ENCODE measurements at places on chromosomes 3 and 15. TPM values are rescaled to one million over a fixed set of nuclear protein-coding genes. Genes with fewer than 3 reads are reported as not detected.

DNA sequence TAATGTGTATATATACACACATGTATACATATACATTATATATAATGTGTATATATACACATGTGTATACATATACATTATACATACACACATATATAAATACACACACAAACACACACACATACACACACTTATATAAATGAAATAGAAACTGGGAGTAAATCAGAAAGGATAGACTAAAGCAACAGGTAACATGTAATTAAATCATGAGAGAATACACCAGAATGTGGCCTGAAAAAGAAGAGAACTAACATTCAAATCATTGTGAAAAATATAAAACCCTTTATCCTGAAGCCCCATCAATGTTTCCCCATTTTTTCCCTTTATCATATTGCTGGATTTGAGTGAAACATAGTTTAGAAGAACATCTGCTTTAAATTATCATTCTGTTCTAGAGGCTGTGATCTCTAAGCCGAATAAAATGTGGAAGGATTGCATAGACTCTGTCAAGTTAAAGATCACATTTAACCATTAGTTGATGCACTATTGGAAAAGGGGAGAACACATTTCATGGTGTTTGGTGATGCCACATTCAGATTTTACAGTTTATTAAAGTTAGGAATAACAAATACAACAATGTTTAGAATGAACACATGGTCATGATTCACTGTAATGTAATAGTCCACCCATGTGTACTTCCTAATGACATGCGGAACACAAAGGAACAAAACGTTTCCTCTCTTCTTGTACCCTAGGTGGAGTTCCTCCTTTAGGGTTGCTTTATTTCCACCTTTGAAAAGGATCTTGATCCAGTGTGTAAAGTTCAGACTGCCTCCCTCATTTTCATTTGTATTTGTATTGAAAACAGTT lies 12.5 kb upstream of the THRB start:
- H3K36me3 ChIP-seq: no peaks in the 10 kb centered on the region
- no peak for DNase-seq
- H3K27me3 ChIP-seq: no peaks in the 10 kb centered on the region

DNA sequence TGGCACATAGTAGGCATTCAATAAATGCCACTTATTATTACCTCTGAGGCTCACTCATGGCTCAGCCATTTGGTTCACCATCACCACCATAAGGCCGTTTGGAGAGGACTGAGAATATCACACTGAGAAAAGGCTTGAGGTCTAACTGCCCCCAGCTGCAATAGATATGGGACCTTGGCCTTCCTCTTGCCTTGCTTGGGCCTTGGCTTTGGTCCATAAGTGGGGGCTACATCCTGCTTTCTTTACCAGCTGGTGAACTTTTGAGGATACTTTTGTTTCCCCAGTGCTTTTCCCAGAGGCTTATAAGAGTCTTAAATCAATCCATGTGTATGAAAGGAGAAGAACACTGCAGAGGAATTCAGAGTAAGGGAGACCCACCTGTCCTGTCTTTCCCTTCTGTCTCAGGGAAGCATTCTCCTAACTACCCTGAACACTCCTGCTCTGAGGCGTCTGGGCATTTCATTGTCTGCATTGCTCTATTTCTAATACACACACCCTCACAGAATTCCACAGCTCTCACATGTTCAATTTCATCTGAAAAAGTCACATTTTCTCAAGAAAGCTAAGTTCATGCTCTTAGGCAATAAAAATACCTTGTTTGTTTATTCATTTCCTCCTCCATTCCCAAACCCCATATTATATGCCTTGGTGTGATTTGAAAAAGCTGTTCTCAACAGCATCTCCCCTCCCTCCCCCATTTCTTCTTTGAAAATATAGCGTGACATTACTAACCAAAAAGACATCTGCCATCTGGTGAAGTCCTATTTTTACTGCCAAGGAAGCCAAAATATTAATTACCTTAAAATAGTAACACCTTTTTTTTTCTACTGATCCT lies 22.5 kb upstream of the KCNMB2 start:
- no peaks in the 10 kb centered on the region for H3K36me3 ChIP-seq
- no peak for DNase-seq
- no peak overlapping the region for H3K27ac ChIP-seq
- H3K4me3 ChIP-seq: no peak overlapping the region
- peaks cover 3% of the 10 kb centered on the region for H3K4me1 ChIP-seq
- H3K27me3 ChIP-seq: no peaks in the 10 kb centered on the region

- no peak for DNase-seq
- H3K4me1 ChIP-seq: no peaks in the 10 kb centered on the region
- no peaks in the 10 kb centered on the region for H3K27me3 ChIP-seq
- no peaks in the 10 kb centered on the region for H3K36me3 ChIP-seq
- no peak overlapping the region for H3K27ac ChIP-seq
- H3K4me3 ChIP-seq: no peak overlapping the region
Measured at GRCh38 chr3:13972679-13973379, 93.0 kb upstream of the WNT7A start.

ACTC1 gene
- polyA plus RNA-seq: not detected

GRCh38 chr15:94930960-94931359 lies 699.6 kb downstream of the MCTP2 start:
- no peaks in the 10 kb centered on the region for H3K27me3 ChIP-seq
- H3K4me3 ChIP-seq: no peak overlapping the region
- H3K27ac ChIP-seq: no peak overlapping the region

DNA sequence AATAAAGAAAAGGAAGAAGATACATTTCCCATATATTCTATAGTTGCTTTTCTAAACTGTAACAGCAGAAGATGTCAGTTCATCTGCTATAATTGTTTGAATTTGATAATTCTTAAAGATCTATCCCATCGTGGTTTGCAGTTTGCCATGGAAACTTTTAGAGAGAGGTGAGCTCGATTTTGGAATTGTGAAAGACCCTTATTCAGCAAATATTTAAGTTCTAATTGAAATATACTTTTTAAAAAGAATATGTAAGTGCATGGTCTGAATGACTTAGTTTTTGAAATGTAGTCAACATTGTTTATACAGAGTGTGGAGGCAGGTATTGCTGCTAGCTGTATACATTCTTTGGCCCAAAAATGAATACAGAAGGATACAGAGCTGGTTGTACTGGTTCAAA lies 127.7 kb downstream of the PDE8A start:
- H3K4me1 ChIP-seq: no peaks in the 10 kb centered on the region
- no peak overlapping the region for H3K4me3 ChIP-seq
- H3K36me3 ChIP-seq: peaks cover 9% of the 10 kb centered on the region
- DNase-seq: no peak

GRCh38 chr3:184873141-184873540 lies 61.2 kb downstream of the VPS8 start:
- no peak overlapping the region for H3K4me3 ChIP-seq
- H3K27ac ChIP-seq: no peak overlapping the region
- peaks cover 50% of the 10 kb centered on the region for H3K36me3 ChIP-seq
- no peak for DNase-seq
- H3K4me1 ChIP-seq: no peaks in the 10 kb centered on the region

ASB14 gene
- polyA plus RNA-seq: not detected

GRCh38 chr15:25054329-25054728 lies 99.5 kb downstream of the SNRPN start:
- H3K36me3 ChIP-seq: peaks cover 47% of the 10 kb centered on the region
- no peaks in the 10 kb centered on the region for H3K4me1 ChIP-seq
- H3K4me3 ChIP-seq: no peak overlapping the region
- no peak for DNase-seq
- no peak overlapping the region for H3K27ac ChIP-seq

DNA sequence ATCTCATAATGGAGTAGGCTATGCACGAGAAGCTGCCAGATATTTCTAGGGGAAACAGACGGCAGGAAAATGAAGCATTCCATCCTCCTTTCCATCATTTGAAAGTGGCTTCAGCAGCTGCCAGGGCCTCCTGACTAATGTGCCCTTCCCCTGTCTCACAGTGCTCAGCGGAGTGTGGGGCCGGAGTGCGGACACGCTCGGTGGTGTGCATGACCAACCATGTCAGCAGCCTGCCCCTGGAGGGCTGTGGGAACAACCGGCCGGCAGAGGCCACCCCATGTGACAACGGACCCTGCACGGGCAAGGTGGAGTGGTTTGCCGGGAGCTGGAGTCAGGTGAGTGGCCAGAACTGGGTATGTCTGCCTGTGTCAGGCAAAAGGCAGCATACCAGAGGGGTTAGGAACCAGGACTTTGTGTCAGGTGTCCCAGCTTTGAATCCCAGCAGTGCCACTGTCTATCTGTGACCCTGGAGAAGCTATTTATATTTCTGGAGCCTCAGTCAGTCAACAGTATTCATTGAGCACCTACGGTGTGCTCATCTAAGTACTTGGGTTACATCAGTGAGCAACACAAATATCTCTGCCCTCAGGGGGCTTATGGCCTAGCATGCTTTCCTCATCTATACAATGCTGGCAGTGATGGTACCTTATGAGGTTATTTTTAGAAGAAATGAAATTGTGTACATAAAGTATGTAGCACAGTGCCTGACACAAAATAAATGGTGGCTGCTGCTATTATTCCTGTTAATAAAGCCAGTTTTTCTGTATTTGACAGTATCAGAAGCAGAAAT lies 52.4 kb upstream of the NR2E3 start:
- no peaks in the 10 kb centered on the region for H3K27me3 ChIP-seq
- peaks cover 3% of the 10 kb centered on the region for H3K36me3 ChIP-seq
- no peak for DNase-seq
- H3K27ac ChIP-seq: no peak overlapping the region
- peaks cover 9% of the 10 kb centered on the region for H3K4me1 ChIP-seq

Data from SK-N-SH (cell line).